ENCODE measurements at places on chromosomes 2 and 18. TPM values are rescaled to one million over a fixed set of nuclear protein-coding genes. Genes with fewer than 3 reads are reported as not detected.

MERTK gene
- total RNA-seq: 2.1 TPM

KIAA2012 gene
- total RNA-seq: 0.17 TPM

GRCh38 chr2:174052584-174052976 is 87.4 kb upstream of the SP3 start:
- no peak for DNase-seq

DNA sequence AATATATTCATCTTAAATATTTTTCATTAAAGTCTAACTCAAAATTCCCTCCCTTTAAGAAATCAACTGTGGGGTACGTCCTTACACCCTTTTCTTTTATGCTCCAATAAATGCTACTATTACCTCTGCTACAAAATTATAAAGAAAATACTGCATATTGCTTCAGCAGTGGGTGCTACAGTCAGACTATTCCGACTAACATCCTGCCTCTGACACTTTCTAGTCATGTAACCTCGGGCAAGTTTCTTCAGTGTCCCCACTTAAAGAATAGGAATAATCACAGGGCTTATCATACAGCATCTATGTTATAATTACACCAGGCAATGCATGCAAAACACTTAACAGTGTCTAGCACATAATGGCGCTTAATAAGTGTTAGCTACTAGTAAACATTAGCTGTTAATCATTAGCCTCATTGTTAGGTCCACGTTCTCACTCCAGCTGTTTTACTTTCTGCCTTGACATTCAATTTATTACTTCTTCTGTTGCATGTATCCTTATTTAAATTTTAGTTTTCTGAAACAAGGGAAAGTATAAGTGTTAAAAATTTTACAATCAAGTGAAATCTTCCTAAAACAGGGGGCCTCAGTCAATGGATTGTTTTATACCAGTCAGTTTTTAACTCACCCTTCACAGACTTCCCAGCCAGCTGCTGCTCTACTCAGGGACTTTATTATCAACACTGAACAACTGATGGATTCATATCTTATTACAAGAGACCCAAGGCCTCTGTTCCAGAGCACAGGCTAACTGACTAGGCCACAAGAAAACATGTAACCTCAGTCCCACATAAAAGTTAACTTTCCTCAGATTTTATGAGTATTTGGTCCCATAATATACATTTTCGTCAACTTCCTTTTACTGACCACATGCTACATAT is 54.0 kb downstream of the CLASP1 start:
- DNase-seq: no peak

- no peak for DNase-seq
Observed at GRCh38 chr2:240309214-240309613, 126.2 kb upstream of the GPC1 start.

GRCh38 chr2:162317058-162317742 is 1.3 kb downstream of the IFIH1 start:
- no peak for DNase-seq

Data from Calu3 (cell line).